A172 (cell line): ENCODE measurements at places on chromosomes 2 and 18.
A peak's percentile ranks its signal among the peaks of the same experiment; 100 is the strongest.

- DNase-seq, result no peak
Measured at GRCh38 chr2:85400541-85401463, 9.4 kb downstream of the CAPG start.

DNA sequence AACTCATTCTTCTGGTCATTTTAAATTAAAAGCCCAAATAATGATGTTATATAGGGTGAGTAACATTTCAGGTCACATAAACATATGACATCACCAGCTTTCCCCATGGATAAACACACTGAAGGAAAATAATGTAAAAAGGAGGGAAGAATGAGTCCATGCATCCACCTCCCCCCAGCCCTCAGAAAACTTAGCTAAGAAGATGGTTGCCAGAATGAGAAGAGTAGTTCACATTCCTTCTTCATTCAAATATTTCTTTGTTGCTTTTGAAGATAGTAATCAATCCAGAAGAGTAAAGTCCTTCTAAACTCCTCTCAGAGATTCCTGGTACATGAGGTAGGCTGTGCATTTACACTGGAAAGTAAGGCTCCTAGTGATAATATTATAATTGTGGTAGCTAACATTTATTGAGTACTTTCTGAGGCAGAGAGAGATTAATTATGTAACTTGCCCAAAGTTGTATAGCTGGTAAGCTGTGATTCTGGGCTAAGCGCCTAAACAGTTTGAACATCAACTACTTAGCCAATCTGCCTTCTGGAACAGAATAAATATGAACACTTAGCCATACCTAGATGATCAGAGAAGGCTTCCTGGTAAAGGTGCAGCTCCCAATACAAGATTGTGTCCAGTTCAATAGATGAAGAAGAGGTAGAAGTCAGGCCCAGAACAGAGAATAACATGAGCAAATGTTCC lies 256.7 kb upstream of the FN1 start:
- DNase-seq, result peak; percentile 14

GRCh38 chr2:151153601-151154000 lies 108.1 kb downstream of the RBM43 start:
- DNase-seq, result no peak

GRCh38 chr2:19313553-19313952 lies 44.9 kb downstream of the OSR1 start:
- no peak for DNase-seq

DNA sequence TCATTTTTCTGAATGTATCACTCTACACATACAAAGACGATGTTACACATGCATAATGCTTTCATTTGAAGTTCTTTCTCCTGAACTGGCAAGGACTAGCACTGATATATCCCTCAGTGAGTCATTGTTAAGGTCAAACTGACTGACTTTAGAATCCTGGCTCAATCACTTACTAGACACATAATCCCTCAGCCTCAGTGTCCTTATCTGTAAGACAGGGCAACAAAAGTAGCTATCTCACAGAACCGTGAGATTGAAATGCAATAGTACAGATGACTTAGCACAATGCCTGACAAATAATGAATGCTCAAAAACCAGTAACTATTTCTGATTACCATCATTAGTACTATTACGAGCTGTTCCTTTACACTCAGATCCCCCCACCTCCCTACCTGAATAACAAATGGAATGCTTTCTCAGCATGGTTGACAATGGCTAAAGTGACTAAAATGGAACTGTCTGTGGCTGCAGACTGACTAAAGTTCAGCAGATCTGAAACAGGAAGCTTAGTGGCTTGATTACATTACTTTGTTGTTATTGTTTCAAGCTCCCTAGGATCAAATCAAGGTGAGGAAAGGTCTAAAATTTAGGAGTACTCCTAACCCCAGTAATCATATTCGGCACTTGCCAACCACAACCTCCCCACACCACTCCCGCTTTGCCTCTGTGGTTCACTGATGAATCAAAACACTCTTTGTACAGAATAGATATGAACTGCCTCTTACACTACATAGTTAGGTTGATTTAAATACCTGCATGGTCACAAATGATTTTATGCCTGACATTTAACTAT lies 35.8 kb upstream of the CACNB4 start:
- DNase-seq, result peak; percentile 13

- DNase-seq, result no peak
Measured at GRCh38 chr18:24342347-24342746, 55.3 kb downstream of the OSBPL1A start.

GRCh38 chr2:219670386-219670785 lies 43.0 kb downstream of the SLC4A3 start:
- no peak for DNase-seq

GRCh38 chr2:231925303-231926179 lies 655 bp downstream of the NPPC start:
- DNase-seq, result peak; percentile 80

DNA sequence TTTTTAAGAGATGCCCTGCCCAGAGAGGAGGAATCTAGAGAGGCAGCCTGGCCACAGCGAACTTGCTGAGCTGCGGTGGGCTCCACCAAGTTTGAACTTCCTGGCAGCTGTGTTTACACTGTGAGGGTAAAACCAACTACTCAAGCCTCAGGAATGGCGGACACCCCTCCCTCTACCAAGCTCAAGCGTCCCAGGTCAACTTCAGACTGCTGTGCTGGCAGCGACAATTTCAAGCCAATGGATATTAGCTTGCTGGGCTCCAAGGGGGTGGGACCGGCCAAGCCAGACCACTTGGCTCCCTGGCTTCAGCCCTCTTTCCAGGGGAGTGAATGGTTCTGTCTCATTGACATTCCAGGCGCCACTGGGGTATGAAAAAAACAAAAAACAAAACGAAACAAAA lies 289.4 kb downstream of the KCNS3 start:
- DNase-seq, result no peak
